ENCODE measurements at places on chromosomes 1 and 21.

DNA sequence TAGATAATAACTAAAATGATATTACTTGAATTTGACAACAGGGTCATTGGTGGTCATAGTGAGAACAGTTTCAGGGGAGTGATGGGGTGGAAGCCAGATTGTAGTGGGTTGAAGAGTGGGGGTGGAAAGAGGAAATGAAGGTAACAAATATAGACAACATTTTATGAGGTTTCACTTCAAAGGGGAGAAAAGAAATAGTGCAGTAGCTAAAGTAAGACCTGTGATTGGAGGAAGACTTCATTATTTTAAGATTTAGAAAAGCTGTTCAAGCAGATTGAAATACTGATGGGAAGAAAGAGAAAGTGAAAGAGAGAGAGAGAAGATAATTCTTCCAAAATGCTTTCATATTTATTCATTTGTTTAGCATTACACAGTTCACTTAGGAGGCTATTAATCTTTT, 52.0 kb upstream of the KCNA3 start:
- DNase-seq: no peak

DNA sequence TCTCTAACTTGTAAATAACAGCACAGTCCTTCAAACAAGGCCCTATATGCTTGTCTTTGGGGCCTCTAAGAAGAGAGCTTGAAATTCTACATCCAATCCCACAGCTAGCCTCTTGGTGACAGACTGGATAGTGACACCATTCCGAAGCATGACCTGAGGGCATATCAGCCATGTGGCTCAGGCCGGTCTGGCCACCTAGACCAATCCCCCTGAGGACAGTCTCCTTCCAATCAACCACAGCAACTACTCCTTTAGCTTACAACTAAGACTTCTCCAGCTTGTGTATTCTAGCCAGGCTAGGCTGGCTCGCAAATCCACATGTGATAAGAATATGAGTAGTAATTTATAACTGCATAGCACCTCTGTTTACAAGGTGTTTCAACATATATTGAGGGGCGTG, 14.0 kb downstream of the BCAR3 start:
- DNase-seq: no peak

GRCh38 chr1:212718499-212718898, 18.9 kb upstream of the BATF3 start:
- no peak for DNase-seq

- DNase-seq: no peak
Measured at GRCh38 chr1:38047603-38048141, 1.1 kb upstream of the POU3F1 start.

Data from stimulated activated CD8-positive, alpha-beta memory T cell treated with anti-CD3 and anti-CD28 coated beads, Interleukin-7, amount 100 ng/mL, for 1 hour (primary cell).